Kidney glomerular epithelial cell (primary cell): ENCODE measurements at places on chromosomes 5 and 9.

- no peak for DNase-seq
Measured at GRCh38 chr5:152608458-152608857, 203.4 kb upstream of the NMUR2 start.

DNA sequence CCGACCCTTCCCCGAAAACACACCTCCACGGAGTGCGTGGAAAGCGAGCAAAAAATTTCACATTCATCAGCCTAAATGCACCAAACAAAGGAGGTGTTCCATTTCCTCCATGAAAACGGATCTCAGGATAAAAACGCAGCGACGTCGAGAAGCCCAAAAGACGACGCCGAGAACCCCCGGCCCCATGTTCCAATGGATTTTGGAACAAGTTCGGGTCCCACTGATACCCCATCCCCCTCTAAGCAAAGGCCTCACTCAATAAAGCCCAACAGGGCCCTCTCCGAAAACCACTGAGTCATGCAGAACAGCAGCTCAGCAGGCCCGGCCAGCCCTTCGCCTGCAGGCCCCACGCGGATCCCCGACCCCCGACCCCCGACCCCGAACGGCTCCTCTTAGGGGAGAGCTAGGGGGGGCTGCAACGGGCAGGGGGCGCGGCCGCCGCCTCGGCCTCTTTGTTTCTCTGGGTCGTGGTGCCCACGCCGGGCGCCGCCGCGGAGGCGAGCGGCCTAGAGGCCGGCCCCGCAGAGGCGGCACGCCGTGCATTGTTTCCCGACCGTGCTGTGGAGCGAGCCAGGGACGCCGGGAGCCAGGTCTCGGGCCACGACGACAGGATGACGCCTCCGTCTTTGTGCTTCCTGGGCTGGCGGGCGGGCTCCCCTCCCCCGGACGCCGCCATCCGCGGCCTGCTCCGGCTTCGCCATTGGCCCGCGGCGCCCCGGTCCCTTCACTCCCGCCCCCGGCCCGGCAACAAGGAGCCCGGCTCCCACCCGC, 915 bp downstream of the ZFAND5 start:
- DNase-seq, result peak; percentile 64

- DNase-seq, result no peak
Measured at GRCh38 chr9:137851516-137852267, 25.9 kb upstream of the CACNA1B start.

DNA sequence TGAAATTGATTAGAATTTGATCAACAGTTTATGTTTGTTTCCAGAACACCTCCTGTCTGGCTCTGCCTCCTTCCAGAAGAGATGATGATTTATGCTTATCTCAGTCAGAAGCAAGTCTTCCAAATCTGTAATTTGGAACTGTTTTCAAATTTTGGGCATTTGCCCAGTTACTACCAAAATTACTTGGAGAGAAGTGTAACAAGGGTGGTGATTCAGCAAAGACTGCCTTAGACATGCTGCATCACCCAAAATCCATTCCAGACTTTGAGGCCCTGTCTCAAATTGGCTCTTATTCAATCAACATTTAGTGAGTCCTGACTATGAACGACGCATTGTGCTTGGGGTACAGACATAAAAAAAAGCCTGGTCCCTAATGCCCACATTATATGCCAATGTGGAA, 89.4 kb downstream of the SH3TC2 start:
- DNase-seq, result no peak

DNA sequence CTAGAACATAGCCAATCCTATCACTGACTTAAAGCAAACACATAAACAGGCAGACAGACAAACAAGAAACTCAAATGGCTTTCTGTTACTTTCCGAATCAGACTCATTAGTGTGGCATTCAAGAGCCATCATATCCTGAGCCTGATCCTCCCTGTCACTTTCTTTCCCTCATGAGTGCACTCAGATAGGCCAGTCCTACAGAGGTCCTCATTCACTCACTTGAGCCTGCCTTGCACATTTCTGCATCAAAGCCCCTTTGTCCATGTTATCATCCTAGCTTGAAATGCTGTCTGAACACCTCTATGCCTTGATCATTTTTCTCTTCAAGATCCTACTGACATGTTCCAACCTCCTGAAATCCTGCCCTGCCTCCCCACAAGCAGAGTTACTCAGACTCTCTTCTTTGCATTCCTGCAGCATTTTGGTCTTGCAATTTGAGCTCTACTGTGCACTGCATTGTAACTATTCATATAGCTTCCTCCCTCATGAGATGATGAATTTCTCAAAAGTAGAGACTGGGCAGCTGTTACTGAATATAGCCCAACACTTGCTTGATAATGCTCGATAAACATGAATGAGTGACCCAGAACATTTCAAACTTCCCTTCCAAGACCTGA, 126.9 kb downstream of the PALM2AKAP2 start:
- no peak for DNase-seq

DNA sequence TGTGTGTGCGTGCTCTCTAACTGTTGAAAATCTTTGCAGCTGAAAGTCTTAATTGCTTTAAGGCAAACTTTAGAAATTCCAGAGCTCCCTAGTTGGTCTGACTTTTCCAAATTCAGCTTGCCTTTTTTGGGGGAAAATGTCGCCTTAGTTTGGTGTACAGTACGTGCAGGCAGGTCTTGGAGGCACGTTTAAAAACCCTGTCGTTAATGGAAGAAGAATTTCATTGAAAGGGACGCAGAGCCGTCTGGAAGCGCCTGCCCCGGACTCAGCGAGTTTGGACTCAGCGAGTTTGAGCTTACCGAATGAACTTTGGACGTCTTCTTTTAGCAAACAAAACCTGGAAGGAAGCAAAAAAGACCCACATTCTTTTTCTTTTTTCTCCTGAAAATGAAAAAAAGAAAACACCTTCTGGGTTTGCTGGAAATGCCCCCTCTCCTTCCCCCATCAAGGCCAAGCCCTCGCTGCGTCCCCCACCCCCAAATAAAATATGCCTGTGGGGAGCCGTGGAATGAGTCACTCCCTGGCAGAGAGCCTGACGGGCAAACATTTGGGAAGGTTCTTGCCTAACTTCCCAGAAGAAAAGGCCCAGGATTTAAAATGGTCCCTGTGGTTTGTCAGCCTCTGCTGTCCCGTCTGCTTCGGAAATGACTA, 1.5 kb downstream of the NEK6 start:
- DNase-seq, result peak; percentile 62
